T-cell (primary cell): ENCODE measurements at places on chromosomes 2 and 18. TPM values are rescaled to one million over a fixed set of nuclear protein-coding genes. Genes with fewer than 3 reads are reported as not detected.

- DNase-seq = no peak
Observed at GRCh38 chr2:120568089-120568974, 167.3 kb upstream of the GLI2 start.

DNA sequence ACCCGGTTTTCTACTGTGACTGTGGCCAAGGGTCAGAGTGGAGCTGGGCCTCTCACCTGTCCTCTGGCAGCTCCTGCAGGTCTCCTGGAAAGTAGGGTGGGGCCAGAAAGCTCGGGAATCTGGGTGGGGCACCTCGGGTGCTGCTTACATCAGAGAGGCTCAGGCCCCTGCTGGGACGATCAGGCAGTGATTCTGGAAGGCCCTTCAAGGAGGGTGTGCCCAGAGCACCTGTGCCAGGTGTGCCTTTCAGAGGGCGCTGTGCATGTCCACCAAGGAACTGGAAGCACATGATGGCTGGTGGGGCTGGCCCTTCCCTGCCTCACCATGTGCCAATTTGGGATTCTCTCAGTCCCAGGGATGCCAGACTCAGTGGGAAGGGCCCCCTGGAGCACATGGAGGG lies 44.0 kb downstream of the ATP6V1C2 start:
- DNase-seq = no peak

PRR30 gene
- not detected for total RNA-seq

- no peak for DNase-seq
Observed at GRCh38 chr2:71330155-71330554, 1.4 kb upstream of the ZNF638 start.

- DNase-seq = no peak
Observed at GRCh38 chr2:16138811-16139662, 198.7 kb downstream of the MYCN start.

EGR4 gene
- 0.10 TPM for total RNA-seq

DNA sequence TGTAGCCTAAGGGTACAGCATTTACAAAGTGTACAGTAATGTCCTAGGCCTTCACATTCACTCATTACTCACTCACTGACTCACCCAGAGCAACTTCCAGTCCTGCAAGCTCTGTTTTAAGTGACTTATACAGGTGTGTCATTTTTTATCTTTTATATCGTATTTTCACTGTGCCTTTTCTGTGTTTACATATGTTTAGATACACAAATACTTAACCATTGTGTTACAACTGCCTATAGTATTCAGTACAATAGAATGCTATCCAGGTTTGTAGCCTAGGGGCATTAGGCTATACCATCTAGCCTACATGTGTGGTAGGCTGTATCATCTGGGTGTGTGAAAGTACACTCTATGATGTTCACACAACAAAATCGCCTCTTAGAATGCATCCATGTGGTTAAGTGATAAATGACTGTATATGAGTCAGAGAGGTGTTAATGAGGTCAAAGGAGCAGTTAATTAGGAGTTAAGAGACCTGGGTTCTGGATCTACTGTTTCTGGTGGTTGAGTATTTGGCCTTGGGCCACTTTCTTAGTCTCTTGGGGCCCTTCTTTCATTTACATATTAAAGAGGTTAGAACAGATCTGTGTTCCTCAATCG lies 149.1 kb downstream of the GREB1L start:
- no peak for DNase-seq

IL1R1 gene
- 1.7 TPM for total RNA-seq

RAPH1 gene
- 1.4 TPM for total RNA-seq

DNA sequence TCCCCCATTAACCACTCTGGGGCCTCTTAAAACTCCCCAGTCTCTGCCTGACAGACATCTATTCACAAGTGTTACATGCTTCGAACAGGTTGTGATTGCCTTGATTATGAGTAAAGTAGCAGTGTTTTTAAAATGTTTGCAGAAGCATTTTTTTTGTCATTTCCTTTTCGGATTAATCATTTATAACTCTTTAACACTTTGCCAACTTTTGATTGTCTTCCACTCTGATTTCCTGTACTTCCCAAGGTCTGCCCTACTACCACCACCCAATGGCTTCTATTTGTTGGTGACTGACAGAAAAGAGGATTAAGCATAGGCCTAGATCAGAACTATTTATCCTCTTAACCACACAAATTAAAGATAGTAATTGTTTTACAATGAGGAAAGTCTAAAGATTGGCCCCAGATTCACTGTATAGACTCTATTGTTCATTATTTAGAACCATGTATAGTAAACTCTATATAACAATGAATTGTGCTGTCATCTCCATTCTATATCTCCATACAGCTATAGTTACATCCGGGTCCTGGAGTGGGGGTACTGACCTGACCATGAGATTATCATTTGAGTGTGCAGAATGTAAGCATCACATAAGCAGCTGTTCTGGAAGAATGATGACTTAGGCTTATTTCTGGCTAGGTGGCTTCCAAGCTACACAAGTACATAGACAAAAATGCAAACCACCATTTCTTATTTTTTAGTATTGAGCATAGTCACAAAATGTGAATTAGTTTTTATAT lies 110.3 kb upstream of the RBMS1 start:
- DNase-seq = no peak

DNA sequence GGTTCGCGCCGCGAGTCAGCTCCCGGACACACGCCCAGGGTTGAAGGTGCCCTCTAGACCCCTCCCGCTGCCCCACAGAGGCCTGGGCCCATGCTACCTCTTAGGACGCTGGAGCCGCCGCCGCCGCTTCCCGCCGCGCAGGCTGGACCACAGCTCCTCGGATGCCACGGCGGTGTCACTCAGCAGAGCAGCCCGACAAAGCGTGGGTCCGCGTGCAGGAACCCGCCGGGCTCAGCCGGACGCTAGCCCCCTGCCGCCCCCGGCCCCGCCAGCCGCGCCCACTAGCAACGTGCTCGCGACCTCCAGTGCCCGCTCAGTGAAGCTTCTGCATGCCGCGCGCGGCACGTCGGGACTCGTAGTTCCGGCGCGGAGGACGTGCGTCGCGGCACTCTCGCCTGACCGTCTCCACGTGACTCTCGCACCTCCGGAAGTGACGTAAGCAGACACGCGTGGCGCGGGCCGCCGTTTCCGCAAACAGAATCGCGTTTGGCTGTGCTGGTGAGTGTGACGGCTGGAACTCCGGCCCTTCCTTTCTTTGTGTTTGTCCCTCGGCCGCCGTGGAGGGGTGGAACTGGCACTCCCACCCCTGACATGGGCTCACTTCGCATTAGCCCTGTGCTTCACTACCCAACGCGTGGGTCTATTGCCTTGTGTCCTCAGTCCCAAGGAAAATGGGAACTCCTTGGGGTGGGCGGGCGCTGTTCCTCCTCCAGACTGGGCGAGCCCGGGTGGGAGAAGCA lies at the start of the genes FAM210A and RNMT:
FAM210A (minus strand) TSS at position 327 of the 740 bp plus-strand sequence. CDS start 44,481 bp downstream, outside the sequence.
RNMT (plus strand) TSS at position 442 of the 740 bp plus-strand sequence. CDS start 4,845 bp downstream, outside the sequence.
- DNase-seq = peak; percentile 92
